Inflammatory macrophage (primary cell): ENCODE measurements at places on chromosomes 3 and 15.

DNA sequence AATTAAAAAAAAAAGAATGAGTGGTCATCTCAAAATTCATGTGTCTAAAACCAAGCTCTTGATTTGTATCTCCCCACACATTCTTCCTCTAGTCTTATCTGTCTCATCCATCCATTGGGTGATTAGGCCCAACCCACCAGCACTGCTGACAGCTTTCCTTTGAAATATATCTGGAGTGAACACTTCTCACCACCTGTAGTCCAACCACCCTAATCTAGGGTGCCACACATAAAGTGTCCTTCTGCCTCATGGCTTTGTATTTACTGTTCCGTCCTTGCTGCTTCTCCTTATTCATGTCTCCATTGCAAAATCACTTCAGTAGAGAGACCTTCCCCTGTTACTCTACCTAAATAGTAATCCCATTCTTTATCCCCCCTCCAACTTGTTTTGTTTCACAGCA, 82.4 kb upstream of the PTX3 start:
- no peak for DNase-seq

DNA sequence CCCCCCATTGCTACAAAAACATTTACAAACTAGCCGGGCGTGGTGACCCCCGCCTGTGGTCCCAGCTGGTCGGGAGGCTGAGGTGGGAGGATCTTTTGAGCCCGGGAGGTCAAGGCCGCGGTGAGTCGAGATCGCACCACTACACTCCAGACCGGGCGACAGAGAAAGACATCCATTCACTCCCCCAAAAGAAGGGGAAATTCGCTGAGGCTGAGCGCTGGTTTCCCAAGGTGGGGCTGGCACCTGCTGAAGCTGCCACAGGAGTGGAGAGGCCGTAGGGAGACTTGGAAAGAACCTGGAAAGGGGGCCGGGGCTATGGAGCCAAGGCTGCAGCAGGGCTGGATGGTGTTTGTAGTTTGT, 732 bp upstream of the CRTC3 start:
- no peak for DNase-seq

- no peak for DNase-seq
Measured at GRCh38 chr15:23897531-23897930, 210.4 kb upstream of the NDN start.

- no peak for DNase-seq
Measured at GRCh38 chr3:37642670-37643598, 218.7 kb upstream of the CTDSPL start.

GRCh38 chr15:46170326-46170725, 535.5 kb downstream of the SQOR start:
- DNase-seq: no peak

DNA sequence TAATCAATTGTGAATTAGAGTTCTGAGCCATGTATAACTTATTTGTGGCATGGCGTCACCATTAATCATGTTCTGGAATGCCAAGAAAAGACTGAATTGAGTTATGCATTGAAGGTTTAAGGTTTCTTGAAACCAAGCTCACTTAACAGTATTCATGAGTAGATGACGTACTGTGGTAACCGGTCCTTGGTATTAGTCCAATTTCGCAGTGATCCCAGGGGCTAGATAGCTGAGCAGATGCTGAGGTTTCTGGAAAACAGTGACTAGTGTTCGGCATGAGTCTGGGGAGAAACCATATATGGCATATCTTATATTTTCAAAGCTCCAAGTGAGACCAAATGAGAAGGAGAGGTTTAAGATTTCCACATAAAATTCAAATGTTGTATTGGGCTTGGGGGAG, 218.3 kb upstream of the LYSMD4 start:
- DNase-seq: no peak

- DNase-seq: no peak
Measured at GRCh38 chr3:153445817-153446216, 283.8 kb downstream of the RAP2B start.

DNA sequence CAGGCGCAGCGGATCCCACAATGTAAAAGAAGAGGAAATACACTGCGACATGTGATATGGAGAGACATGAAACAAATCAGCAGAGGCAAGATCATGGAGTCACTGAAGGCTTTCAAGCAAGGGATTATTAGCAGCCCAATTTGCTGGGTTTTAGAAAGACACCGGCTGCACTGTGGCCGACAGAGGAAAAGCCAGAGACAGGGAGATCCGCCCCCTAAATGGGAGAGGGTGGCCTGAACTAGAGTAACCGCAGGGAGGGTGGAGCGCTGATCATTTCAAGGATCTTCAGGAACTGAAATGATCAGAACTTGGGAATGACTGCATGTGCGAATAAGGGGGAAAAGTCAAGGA, 612 bp upstream of the C15orf40 start:
- DNase-seq: no peak

DNA sequence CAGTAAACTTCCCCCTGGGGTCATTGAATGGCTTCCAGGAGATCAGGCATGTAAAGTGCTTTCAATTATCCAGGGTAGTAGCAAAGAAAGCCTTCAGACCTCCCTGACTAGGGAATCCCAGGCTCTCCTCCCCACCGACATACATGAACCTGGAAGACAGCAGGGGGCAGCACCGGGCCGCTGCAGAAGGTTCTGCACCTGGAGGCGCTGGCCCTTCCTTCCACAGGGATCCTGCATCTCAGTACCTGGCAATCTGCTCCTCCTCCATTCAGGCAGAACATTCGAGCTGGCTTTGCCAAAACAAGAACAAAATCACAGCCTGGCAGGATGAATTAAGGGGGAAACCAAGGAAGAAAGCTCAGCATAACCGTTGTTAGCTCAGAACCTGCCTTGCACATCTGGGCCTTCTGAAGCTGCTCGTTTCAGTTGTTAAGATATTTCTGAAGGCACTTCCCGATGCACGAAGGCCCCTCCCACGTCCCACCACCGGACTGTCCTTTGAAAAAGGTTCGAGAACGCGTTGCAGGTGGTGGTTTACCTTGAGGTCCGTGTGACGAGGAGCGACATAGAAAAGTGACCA, 237.7 kb downstream of the SLCO3A1 start:
- no peak for DNase-seq

GRCh38 chr3:117036259-117036799, 326.8 kb downstream of the TUSC7 start:
- DNase-seq: peak; percentile 96

DNA sequence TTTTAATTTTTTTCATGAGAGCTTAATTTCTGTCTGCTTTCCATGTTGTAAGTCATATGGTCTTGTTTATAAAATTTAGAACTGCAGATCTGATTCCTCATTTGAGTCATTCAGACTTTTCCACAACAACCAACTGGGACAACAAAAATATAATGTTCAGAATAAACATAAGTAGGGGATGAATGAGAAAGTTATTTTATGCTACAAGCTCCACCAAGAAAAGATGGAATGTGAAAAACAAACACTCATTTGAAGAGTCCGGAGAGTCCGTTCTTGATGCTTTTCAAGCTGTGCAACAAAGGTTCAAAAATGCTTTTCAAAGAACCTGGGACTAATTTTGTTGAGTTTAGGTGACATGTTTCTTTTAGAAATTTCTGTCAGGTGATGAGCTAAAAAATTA, 9.2 kb downstream of the FRMD4B start:
- DNase-seq: no peak

DNA sequence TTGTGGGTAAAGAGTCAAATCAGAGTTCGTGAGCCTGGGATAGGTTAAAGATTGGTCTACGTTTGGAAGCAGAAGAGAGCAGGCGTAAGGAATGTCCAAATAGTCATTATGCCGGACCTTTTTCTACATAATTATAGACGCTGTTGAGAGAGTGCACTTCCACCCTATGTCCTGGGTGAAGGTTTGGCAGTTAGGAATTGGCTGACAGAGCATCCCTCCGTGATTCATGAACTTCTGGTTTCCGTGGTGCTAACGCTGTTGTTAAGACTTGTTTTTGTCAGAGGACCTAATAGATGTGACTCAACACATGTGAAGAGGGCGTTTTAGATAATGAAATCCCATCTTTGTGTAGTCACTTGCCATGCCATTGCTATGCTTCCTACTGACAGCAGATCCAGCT, 1.1 kb downstream of the EAF1 start:
- peak; percentile 84 for DNase-seq

DNA sequence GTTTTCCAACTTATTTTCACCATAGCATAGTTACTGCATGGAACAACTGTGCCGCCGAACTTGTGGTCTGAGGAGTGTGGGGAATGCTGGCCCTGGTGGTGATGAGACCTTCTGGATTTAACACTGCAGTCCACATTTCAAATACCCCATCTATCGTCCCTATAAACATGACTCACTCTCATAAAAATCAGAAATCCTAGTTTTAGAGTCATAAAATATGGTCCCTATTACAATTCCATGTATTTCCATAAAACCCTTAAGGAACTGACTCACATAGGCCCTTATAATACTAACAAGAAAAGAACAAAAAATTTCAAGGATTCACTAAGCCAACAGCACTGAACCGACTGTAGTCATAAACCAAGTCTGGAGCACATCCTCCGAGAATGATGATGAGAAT, 147.2 kb downstream of the FOXP1 start:
- no peak for DNase-seq

DNA sequence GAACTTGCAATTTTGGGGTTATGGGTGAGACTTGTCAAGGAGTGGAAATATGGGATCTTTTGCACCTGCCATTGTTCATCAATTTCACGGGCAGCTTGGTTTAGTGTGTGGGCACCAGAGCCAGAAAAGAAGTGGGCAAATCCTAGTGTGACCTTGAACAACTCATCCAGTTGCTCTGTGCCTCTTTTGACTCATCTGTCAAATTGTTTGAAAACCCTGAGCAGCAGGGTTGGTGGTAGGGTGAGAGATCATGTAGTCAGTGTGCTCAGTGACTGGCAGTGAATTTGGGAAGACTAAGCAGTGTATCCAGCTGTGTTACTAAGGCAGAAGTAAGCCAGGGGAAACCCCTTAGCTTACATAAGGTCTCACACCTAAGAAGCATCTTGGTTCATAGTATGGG, 293.0 kb upstream of the TRIM42 start:
- no peak for DNase-seq
